ENCODE measurements at places on chromosomes 5 and 9.
A peak's percentile ranks its signal among the peaks of the same experiment; 100 is the strongest.

- DNase-seq = no peak
Observed at GRCh38 chr5:152181461-152181860, 223.6 kb downstream of the NMUR2 start.

DNA sequence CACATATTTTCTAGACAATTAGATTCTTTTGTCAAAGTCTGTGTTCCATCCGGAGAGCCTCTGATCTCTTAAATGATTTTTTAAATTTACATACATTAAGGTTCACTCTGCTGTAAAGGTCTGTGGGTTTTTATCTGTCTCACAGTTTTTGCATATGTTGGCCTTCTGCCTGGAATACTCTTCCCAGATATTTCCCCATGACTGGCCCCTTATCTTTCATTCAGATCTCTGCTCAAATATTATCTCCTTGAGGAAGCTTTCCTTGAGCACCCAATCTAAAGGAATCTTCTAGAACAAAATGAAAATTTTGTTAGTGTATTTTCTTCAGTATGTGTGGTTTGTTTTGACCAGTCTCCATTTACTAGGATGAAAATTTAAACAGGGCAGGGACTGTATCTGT lies 26.3 kb downstream of the FAF2 start:
- no peak for DNase-seq

GRCh38 chr9:74282526-74283253 lies 214.4 kb upstream of the RORB start:
- DNase-seq = no peak

GRCh38 chr5:15752663-15753285 lies 252.8 kb downstream of the FBXL7 start:
- peak; percentile 2 for DNase-seq

DNA sequence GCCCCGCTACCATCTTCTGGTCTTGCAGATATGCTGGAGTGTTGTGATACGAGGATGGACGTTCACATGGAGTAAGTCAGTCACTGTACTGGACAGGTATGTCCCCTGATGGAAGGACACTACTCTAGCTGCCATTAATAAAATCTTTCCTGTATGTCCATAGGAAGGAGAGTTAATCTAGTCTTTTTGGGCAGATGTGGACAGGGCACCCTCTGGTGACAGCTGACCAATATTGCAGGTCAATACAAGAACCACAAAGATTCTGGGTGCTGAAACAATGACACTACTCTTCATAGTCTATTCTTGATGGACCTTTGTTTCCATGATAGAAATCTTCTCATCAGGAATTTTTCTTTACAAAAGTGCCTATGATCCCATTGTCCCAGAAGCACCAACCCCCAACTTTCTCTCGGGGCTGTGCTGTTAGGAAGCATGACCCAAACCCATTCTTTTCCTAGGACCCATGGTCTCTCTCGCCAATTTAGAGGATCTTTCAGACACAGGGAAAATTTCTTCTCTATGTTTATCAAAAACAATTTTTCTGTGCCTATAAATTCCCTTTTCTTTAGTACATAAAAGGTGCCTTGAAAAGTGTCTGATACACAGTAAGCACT lies 376.9 kb downstream of the DTWD2 start:
- peak; percentile 21 for DNase-seq

DNA sequence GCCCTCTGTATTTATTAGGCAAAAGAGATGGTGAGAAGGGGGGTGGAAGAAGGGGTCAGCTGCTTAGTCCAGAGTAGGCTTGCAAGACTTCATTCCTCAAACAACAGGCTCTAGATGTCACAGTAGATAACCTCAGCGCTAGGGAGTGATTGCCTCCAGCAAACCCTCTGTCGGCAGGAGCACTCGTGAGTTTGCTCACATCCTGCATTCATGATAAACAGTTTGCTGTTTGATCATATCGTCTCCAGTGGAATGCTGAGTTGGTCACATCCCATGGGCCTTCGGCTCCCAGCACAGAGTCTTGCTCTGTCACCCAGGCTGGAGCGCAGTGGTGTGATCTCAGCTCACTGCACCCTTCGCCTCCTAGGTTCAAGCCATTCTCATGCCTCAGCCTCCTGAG lies 3.6 kb downstream of the TTC23L start:
- DNase-seq = no peak

GRCh38 chr5:77267496-77267895 lies 57.0 kb downstream of the PDE8B start:
- no peak for DNase-seq

DNA sequence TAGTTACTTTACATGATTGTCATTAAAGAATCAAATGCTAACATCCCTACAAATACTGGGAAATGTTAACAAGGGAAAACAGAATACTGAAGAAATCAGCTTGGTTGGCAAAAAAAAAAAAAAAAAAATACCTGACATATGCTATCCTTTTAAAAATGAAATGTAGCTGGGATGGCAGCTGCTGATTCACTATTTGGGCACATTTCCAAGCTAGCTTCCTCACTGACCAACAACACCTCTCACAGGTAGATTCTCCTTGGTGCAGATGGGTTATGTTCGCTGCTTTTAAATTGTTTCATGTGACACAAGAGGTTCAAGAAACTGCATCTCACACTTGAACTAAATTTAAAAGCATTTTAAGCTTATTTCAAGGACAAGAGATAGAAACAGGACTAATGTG lies 6.1 kb upstream of the PRUNE2 start:
- DNase-seq = no peak

Data from small intestine (tissue), 16 donors.